ENCODE measurements at places on chromosomes 4 and X. TPM values are rescaled to one million over a fixed set of nuclear protein-coding genes. Genes with fewer than 3 reads are reported as not detected.
A peak's percentile ranks its signal among the peaks of the same experiment; 100 is the strongest.

DNA sequence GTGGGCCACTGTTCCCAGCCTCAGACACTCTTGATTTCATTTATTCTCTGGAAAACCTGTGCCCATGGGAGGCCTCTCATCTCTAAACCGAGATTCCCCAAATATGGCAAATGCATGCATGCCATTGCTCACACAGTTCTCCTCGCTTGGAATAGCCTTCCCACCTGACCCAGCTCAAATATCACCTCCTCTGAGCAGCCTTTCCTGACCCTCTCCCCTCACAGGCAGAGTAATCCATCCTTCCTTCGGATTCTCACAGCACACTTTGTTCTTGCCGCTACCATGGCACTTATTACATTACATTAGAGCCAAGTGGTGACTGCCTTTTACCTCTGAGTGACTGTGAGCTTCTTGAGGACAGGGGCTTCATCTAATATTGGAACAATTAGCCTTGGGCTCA is 209.5 kb downstream of the HS6ST2 start:
- peak; percentile 15 for DNase-seq
- H3K27me3 ChIP-seq = peaks cover 19% of the 10 kb centered on the region
- H3K4me3 ChIP-seq = no peak overlapping the region
- H3K27ac ChIP-seq = no peak overlapping the region
- no peaks in the 10 kb centered on the region for H3K36me3 ChIP-seq

The GUCY1B1 gene
- polyA plus RNA-seq = 2.3 TPM

The CT45A5 gene
- polyA plus RNA-seq = not detected

The HTRA3 gene
- 1.3 TPM for polyA plus RNA-seq

The GRIA3 gene
- polyA plus RNA-seq = 5.6 TPM

Data from GM23338 (cell line).